ENCODE measurements at places on chromosomes 7 and 10. TPM values are rescaled to one million over a fixed set of nuclear protein-coding genes. Genes with fewer than 3 reads are reported as not detected.

- DNase-seq, result no peak
These were observed 24.9 kb downstream of the PPP2R2D start for GRCh38 chr10:131925716-131926115.

GRCh38 chr7:147516391-147516790, 1074.2 kb upstream of the C7orf33 start:
- no peak for DNase-seq

- DNase-seq, result no peak
These were observed 11.7 kb downstream of the PRKAG2 start for GRCh38 chr7:151865070-151865670.

Gene PLPP4
- 0.47 TPM for total RNA-seq

DNA sequence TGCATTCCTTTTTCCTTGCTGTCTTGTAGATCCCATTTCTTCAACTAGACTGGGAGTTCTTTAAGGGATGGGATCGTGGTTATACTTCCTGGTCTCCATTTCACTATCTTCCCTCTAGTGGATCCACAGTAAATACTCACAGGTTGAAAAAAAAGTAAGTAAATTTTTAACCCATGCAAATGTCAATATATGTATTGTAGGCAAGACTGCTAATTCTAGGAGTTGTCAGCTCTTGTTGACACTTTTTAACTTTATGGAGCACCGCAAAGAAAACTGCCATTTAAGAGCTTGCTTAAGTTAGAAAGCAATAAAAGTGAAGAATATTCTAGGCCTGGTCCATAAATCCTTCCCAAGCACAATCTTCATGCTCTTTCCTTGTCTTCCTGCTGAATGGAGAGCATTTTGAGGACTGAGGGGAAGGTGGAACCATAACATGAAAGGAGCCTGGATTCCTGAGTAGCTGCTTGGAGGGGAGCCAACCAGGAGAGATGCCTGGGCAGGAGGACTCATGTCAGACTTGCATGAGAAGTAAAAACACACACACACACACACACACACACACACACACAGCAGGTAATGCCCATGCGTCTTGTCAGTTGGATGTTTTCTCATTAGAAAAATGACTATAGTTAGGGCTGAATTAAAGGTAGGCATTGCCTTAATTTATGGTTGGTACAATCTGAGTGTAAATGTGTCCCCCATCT, 32.2 kb downstream of the VWA2 start:
- DNase-seq, result no peak

DNA sequence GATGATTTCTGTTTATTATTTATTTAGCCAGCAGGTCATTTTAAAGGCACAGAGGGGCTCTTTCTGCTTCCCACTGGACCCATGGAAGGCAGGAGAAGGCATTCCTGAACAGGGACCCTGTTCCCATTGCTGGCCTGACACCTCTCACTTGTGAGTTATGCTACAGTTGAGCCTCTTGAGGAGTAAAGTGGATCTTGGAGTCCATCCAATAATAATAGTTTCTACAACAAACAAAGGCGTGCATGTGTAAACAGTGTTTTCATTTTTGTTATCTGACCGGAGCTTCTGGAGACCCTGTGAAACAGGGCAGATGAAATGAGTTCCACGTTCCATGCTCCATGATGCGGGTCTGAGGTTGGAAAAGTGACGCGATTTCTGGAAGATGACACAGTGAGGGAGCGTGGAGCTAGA, 127.3 kb upstream of the HABP2 start:
- DNase-seq, result no peak

DNA sequence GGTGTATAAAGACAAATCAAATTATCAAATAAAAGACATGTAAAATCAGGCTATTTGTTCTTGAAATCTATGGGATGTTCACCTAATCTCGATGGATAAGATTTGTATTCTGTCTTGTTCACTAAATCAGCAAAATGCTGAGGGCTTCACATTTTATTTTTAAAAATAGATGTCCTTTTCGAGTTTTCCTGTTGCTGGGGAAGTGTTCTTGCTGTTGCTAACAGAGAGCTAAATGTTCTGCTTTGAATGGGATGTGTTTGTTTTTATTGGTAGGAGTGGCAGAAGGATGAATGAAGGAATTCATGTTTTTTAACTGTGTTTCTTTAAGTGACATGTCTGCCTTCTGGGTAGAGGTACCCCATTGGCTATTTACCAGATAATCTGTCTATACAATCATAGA, 7.3 kb upstream of the SNX13 start:
- no peak for DNase-seq

Gene CRPPA
- total RNA-seq, result 2.6 TPM

Gene PDCD11
- 17.9 TPM for total RNA-seq

GRCh38 chr10:35501923-35502322, 103.2 kb upstream of the GJD4 start:
- DNase-seq, result no peak

DNA sequence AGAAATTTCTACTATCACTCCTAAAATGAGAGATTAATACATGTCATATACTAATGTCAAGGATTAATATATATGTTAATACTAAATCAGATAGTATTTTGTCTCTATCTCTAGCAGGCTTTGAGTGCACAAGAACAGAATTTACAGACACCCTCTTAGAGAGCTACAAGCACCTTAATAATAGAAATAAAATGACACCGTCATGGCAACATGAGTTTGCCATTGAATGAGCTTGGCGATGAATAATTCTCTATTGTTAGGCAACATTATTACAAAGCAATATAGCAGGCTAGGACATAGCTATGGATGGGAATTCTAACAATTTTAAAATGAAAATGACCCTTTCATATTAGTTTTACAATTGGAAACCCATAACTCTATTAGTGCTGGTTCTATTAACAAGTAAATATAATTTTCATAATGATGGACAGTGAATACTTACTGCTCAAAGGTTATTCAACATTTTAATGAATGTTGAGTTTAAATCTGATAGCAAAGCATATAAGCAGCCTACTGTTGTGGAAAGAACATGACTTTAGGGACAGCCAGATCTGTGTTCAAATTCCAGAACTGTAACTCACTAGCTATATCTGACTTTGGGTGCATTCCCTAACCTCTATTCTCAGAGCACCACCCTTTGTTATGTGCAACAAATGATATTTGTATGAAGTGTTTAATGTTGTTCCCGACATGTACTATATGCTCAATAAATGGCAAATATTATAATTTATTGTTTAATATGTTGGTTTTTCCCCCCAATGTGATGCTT, 184.5 kb upstream of the DKK1 start:
- DNase-seq, result no peak

DNA sequence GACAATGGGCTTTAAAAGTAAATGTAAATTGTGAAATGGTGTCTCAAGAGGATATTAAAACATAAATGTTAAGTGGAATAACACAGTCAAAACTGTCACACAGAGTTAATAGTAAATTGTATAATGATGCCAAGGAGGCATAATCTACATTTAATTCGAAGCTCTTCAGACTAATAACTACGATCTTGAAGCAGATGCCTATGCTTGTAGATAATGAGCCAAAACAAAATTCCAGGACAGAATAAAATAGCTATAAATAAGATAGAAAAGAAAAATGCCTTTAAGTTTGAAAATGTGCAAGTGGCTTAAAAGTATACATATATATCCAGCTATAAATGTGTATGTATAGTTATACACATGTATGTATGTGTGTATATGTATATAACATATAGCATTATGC, 17.5 kb downstream of the TWIST1 start:
- DNase-seq, result no peak

Gene PDAP1
- total RNA-seq, result 74.2 TPM

DNA sequence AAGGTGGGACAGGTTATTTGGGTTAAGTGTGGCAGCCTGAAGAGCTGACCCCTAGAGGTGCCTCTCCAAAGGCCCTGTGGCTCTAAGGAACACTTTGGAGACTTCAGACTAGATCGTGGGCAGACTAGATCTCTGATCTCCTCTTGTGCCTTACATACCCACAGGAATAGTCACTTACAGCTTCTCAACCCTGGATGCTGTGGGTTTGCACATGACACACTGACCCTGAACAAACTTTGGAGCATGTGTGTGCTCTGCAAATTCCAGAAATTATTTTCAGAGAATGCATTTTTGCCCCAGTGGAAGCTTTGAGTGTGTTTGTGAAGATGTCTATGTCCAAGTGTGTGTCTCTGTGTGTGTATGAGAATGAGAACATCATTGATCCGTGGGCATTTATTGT, 119.6 kb downstream of the EMX2 start:
- DNase-seq, result no peak

DNA sequence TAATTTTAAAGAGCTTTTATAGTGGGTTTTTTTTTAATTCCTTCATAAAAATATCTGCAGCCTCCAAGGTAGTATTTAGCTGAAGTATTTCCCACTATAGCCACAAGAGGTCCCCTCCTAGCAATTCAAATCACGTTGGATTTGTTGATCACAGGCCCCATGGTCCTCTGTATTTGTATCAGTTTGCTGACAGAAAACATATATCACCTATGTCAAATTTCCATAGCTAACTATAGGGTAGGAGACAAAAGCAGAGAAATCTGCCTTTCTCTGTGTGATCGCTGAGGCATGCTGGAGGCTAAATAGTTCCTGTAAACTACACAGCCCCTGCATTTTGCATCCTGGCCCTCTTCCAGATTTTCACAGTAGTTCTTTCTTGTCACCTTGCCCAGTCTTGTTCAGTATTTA, 1.7 kb upstream of the CTNNA3 start:
- DNase-seq, result no peak

Gene CADPS2
- total RNA-seq, result 13.0 TPM

Gene GNGT1
- total RNA-seq, result not detected

Gene FASTK
- 108 TPM for total RNA-seq

DNA sequence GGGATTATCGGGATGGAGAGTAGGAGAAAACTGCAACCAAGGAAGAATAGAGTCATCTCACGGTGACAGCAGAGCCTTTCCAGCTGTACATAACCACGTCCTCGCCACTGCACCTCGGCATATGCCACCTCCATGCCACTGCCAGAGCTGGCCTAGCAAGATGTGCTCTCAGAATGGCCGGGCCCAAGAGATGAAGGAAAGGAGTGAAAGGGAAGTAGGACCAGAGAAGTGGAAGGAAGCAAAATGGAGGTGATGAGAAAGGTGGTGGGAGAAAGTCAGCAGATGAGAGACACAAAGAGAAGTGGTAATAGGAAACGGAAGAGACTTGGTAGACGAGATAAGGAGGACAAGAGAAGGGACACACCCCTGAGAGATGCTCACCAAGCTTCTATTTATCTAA, 8.0 kb upstream of the CALU start:
- DNase-seq, result no peak

GRCh38 chr7:64626557-64626956, 39.4 kb upstream of the ZNF107 start:
- DNase-seq, result no peak

DNA sequence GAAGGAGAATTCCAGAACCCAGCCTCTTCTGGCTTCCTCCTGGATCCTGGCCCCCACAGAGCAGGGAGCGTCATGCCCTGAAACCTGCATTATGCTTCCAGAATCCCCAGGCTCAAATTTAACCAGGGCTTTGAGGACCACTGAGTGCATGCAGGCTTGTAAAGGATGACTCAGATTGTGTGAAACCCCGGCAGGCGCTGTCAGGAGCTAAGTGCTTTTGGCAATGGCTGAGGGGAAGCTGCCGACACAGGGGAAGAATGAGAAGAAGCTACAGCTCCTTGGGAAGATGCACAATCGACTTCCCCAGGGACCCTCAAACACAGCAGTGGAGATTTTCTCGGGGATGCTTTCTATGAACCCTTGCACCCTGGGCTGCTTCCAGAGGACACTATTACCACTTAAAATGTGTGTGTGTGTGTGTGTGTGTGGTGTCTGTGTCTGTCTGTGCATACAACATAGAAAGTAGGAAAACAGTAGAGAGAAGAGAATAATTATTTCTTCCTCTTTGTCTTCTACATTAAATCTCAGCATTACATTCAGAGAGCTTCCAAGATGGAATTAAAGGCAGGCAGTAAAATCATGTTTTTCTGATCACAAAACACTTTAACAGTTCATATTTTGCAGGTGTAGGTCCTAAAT, 183.5 kb upstream of the INHBA start:
- DNase-seq, result peak; percentile 49

Gene CRYGN
- not detected for total RNA-seq

Gene UCMA
- not detected for total RNA-seq

DNA sequence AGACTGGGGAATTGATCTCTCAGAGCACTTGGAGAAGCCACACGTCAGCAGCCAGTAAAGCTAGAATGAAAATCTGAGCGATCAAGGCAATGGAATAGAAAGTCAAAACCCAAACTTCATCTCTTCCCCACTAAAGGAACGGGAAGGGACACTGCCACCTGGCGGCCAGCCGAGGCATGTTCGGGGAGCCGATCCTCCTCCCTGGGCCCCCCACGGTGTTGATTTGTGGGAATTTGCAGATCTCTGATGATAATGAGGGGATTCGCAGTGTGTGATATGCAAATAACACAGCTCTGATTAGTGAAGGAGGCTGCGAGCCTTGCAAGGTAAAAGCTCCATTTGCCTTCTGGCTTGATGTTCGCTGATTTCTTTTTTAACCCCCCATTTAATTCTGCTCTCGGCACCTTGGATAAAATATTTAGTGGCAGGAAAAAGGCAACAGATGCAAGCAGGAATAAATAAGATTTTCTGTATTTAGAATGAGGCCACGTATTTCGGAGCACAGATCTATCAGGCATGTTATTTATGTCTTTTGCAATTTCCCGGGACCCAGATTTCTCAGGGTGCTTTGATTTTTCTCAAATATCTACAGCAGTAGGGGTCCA, 258.6 kb downstream of the PAXIP1 start:
- DNase-seq, result no peak

DNA sequence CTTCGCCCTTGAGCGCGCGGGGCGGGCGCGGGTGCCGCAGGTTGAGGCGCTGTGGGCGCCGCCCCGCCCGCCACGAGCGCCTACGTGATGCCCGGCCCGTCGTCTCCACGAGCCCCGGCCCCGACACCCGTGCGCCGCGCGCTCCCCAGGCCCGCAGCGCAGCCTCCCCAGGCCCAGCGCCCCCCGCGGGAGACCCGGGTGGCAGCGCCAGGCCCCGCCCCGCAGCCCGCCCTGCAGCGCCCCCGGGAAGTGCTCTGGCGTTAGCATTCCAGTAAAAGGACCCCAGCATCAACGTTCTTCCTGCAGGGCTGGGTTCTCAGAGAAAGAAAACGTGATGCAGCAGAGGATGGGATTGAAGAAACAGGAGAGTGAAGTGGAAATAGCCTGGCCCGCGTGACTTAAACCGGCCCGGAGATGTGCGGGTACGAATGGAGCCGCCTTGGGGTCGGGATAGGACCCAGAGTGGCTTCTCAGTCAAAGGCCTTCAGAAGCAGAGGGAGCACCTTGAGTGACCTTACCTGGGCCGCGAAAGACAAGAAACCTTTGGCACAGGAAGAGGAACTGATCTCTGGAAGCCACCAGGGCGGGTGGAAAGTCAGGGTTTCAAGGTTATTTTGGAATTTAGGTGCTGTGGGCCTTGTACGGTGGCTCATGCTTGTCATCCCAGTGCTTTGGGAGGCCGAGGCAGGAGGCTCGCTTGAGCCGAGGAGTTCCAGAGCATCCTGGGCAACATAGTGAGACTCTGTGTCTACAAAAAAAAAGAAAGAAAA, 1.8 kb downstream of the PFKP start:
- peak; percentile 59 for DNase-seq

Gene RBP4
- total RNA-seq, result 10.1 TPM

Gene UNCX
- not detected for total RNA-seq

Gene RBP3
- total RNA-seq, result not detected

GRCh38 chr10:71725998-71726579, 6.5 kb upstream of the C10orf105 start:
- no peak for DNase-seq
